SW 1271 (cell line): ENCODE measurements at places on chromosomes 11 and 22.

GRCh38 chr22:36886016-36886415 is 25.2 kb downstream of the NCF4 start:
- DNase-seq, result no peak

DNA sequence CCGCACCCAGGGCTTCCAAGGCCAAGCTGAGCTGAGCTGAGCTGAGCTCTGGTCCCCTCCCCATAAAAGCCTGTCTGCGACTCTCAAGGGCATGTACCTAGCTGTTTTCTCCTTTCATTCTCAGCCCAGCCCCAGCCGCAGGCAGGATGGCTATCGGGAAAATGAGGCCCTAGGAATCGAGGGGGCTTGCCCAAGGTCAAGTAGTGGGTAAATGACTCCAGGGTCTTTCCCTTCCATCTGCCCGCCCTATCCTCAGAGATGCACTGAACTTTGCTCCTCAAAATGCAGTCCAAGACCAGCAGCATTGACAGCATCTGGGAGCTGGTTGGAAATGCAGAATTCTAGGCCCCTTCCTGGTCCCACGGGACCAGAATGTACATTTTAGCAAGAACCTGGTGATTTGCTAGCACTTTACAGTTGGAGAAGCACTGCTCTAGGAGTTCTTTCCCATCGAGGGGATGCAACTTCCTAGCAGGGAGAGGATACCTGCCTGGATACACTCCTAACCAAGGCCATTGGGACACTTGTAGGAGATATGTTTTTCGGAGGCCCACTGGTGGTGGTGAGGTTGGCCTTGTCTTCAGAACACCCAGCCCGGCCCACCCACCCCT is 43.2 kb upstream of the ACCSL start:
- DNase-seq, result no peak

DNA sequence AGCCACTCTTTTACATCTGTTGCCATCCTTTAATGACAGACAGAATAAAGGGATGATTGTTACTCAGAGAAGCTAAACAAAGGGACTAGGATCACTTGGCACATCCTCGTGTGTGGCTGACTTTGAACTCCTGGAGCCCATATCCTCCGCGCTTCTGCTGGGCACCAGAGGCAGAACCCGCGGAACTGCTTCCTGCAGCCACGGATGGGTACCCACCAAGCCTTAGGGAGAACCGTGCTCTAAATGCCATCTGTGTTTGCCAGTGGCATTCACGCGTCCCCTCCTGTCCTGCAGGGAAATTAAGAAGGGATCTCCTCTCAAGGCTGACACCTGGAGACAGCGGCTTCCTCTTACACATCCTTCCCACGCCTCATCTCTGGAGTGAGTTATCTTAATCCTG is 294.4 kb downstream of the NTM start:
- DNase-seq, result no peak

DNA sequence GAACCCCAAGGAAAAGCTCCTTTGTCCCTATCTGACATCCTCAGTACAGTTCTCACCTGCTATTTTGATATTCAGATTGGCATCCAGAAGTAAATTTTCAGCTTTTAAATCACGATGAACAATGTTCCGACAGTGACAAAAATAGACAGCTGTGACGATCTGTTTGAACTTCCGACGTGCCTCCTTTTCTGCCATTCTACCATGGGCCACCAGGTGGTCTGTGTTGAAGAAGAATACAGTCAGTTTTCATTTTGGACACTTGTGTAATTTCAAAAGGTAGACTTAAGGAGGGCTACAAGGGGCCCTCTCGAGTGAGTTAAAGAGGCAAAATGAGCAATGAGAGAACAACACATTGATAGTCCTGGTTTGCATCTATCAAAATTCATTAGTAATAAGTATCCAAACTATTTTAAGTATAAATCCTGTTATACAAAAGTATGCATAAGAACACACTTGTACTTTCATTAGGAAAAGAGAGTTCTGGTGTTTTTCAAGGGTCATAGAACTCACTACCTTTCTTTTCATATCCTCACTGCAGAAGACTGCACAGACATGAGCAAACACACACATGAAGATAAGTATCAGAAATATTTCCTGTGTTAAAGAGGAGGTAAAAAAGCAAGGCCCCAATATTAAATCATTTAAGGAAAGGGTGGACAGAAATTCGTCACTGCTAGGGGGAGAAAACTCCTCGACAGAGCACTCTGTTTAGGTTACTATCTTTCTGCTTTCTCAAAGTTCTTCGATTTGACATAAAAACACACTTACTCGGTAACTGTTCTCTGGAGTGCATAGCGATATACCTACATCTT is 89.9 kb upstream of the APOA1 start:
- DNase-seq, result no peak
